ENCODE measurements at places on chromosomes 5 and 9.
A peak's percentile ranks its signal among the peaks of the same experiment; 100 is the strongest.

GRCh38 chr5:6781716-6782115 lies 68.5 kb downstream of the TENT4A start:
- no peak for DNase-seq

- peak; percentile 36 for DNase-seq
These were observed 186.7 kb downstream of the PDZD2 start for GRCh38 chr5:31825518-31826068.

- no peak for DNase-seq
These were observed 93.4 kb downstream of the MPDZ start for GRCh38 chr9:13186091-13186490.

DNA sequence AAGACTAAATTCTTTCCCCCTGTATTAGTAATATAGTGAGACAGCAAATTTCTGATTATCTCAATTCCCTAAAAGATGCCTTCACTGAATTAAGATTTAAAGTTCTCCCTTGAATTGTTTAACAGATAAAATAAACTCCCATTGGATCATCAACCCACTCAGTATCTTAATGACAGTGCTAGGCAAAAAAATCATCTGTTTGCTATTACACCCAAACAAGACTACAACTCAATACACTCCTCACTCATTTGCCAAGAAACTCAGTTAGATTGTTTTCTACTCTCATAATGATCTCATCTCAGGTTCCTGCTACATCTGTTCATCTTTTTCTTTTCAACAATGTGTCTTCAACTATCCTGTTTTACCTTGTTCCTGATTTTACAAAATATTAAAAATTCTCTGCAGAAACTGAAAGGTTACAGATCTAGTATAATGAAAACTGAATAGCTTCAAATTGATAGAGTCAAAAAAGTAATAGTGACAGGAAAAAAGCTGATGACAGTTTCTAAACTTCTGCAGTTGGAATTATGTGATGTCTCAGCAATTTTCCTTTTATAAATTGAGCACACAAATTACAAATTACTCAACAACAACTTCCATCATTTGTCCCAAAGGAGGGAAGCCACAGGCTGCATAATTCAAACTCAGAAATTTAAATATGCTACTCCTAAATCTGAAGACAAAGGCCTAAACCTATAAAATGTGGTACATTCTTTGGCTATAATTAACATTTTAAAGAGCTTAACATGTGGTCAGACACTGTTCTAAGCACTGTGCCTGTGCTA lies 39.4 kb downstream of the HOMER1 start:
- DNase-seq, result no peak

GRCh38 chr5:74235552-74235951 lies 405.0 kb downstream of the ENC1 start:
- DNase-seq, result no peak

- DNase-seq, result no peak
These were observed 98.6 kb downstream of the PAM start for GRCh38 chr5:102853680-102854079.

DNA sequence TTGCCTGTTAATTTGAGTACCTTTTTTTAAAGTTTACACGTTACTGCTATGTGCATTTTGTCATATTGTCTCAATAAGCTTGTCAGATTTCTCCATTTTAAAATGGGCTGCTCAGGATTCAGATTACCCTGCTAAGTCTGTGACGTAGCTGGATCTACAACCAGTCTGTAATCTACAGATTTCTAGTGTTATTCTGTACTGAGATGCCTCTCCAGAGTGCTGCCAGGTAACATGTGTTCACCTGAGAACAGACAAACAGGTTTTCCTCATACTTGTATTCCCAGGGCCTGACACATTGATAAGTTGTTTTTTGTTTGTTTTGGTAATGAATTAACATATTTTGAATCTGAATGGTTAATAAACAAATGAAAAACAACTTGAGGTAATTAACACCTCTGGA lies 15.3 kb downstream of the RAB24 start:
- no peak for DNase-seq

GRCh38 chr9:1718836-1719235 lies 296.3 kb upstream of the SMARCA2 start:
- no peak for DNase-seq

GRCh38 chr5:109630093-109630492 lies 59.6 kb upstream of the MAN2A1 start:
- no peak for DNase-seq

DNA sequence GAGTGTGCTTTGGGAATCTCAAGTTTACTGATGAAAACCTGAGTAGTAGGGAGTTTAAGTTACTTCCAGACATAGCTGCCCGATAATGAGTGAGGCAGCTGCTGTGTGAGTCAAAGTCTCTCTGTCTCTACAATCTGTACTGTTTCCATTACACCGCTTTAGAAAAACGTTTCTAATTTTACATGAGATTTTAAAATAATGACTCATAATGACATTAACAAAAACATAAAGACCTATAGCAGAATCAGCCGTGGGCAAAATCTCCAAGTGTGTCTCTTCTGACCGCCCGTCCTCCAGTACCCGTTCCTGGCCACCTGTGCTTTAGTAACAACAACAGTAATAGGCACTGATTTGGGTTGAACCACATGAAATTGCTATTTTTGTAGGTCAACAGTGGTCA lies 69.6 kb upstream of the PRRC1 start:
- DNase-seq, result no peak

DNA sequence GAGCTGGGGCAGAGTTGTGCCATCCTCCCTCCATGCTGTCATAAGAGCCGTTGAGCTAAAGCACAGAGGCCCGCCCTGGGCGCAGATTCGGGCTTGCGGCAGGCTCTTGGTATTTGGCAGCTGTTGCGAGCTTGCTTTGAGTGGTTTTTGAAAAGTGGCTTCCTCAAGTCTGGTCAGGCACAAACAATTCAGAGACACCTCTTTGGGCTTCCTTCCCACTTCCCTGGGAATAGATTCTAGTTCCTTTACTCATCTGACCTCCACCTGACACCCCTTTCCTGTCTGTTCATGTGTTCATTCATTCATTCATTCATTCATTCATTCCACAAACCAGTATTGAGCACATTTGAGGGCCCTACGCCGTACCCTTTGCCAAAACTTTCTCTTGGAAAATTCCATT lies 27.4 kb downstream of the NCS1 start:
- no peak for DNase-seq

DNA sequence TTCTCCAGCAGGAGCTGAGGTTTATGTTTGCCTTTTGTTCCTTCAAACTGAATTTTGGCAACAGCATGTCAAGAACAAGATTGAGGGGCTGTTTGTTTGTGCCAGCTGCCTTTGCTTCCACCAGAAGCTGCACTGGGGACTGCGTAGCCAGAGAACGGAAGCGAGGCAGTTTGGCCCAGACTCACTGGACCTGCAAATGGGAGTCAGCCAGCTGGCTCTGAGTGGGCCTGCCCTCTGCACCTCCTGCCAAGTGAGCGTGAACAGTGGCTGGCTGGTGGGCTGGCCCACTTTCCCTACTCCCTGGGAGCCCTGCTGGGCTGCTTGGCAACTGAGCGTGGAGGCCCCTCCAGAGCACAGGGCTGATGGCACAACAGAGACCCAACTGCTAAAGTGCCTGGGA lies 111.6 kb downstream of the GALNT10 start:
- DNase-seq, result no peak

- DNase-seq, result no peak
These were observed 3.2 kb downstream of the TERT start for GRCh38 chr5:1291611-1292080.

DNA sequence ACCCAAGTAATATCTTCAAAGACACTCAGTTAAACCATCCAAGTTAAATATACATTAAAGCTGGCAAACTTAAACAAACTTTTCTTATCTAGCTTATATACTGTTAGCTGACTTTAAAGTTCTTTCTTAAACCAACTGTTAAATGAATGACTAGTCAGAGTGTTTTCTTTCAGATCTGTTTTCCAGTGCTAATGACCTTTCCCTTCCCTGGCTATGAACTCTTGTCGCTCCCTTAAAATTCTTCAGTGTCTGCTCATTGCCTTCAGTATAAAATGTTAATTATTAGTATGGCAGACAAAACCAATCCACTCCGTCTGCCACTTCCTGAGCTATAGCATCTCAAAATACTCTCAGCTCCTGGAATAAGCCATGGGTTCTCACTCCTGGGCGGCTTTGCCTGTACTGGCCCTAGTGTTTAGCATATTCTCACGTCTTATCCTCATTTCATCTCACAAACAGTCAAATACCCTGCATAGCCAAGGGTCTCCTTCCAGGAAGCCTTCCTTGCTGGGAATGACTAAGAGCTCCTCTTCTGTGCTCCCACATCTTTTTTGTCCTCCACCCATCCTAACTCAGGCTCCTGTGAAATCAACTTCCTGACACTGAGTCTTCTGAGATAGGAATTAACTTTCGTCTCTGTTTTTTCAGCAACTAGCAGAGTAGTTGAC lies 87.7 kb downstream of the VCAN start:
- DNase-seq, result no peak

DNA sequence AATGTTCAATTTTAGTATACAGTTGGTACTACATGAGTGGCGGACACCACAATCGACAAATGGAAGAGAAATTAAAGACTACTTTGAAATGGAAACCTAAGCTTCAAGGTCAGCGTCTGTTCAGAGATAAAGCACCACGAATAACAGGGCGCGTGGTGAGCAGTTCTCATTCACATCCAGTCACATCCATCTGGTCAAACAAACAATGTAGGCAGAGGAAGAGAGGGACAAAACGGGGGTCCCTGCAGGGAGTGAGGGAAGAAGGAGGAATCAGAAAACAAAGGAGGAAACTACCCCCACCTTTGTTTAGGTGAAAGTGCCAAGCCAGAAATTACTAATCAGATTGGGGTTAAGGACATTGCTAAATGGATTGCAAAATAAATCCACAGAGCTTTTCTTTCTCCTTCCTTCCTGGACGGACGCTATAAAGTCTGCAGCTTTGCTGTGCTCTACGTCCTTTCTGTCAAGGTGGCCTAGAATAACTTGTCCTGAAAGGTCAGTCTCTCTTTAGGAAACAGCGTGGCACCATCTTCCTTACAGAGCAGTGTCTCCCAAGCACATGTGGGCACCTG lies 138.6 kb downstream of the ENTREP1 start:
- no peak for DNase-seq

- DNase-seq, result no peak
These were observed 79.1 kb upstream of the GOLM1 start for GRCh38 chr9:86178503-86178902.

DNA sequence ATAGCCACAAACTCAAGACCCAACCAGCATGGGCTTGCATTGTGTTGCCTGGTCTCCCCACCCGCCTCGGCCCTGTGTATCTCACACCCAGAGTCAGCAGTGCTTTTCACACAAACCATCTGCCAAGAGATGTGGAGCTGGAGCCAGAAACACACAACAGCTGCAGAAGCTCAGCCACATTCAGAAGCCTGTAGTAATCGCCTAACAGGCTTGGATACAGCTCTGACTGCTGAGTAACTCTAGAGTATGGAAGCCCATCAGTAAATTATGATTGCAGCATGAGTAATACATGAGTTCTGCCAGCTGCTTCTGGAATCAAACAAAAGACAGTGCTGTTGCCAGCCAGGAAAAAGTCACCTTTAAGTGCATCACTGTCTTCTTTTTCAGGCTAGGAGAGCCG lies 16.0 kb downstream of the TEK start:
- DNase-seq, result peak; percentile 30

- no peak for DNase-seq
These were observed 313.0 kb upstream of the CD180 start for GRCh38 chr5:67509402-67510186.

DNA sequence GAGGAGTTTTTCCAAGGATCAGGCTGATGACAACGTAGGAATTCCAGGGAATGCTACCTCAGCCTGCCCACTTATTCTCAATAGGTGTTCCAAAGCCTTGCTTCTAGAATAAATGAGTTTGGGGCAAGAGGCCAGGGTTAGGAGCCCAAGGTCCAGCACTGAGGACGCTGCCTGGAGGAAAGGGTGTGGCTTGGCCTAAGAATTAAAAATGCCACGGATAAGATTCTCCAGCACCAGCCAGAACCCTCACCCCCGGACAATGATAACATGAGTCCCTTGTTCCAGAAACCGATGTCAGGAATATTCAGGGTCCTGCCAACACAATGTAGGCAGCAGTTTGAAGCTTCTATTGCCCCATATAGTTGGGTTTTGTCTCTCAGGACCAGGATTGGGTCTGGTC lies 7.6 kb downstream of the SPRY4 start:
- DNase-seq, result no peak

DNA sequence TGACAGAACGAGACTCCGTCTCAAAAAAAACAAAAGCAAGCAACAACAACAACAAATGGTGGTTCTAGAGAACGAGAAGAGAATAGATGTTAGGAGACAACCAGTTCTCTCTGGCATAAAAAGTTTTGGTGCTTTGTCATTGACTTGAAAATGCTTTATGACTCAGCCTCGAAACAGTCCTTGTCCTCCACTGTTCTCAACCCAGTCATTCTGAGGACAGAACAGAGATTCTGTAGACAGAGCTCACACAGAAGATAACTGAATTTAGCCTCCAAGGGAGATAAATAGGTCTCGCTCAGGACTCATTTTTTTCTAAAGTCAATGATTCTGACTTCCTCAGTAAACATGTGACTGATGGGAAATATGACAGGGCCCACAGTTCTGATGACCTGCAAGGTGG lies 76.0 kb upstream of the FSTL4 start:
- DNase-seq, result no peak

GRCh38 chr9:6681957-6682501 lies 36.5 kb upstream of the GLDC start:
- DNase-seq, result no peak

DNA sequence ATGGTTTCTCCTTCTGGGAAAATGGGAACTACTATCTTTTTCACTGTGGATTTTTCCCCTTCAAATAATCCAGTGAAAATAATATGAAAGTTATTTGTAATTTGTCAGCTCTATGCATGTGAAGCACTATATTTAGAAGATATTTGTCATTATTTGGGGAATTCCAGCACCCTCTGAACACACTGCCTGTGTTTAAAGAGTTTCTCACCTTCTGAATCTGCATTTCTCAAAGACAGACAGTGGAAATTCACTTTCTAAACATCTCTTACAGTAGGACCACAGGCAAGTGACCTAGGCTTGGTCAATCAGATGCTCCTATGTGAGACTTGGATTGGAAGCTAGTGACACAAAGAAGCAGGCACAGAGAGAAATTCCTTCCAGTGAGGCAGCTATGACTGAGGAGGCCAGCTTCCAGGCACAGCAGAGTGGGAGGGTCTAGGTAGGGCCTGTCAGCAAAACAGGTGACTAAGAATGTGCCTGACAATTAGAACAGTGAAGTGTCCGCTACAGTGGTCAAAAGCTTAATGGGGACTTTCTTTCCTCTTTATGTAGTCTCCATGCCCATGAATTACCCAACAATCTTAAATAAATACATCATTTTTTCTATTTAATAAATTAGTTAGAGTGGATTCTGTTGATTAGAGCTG lies 167.2 kb downstream of the HMHB1 start:
- no peak for DNase-seq

DNA sequence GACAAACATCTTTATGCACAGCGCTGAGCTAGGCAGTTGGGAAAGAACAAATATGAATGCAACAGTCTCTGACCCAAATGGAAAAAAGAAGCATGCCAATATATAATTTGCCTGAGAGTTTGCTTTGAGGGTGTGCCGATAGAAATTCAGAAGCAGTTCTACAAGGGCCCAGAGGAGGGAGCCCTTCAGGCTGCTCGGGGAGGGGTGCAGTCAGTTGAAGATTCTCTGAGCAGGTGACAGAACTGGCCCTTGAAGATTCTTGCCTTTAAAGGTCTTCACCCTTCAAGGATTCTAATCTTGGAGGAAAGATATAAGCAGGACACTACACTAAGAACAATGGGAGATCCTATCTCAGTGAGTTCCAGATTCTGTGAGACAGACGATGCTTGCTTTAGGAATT lies 3.7 kb upstream of the PAPPA start:
- no peak for DNase-seq

Measured in A549 (cell line).